CD4-positive, alpha-beta T cell treated with Interleukin-17A for 4 hours (primary cell): ENCODE measurements at places on chromosomes 2 and 18.

DNA sequence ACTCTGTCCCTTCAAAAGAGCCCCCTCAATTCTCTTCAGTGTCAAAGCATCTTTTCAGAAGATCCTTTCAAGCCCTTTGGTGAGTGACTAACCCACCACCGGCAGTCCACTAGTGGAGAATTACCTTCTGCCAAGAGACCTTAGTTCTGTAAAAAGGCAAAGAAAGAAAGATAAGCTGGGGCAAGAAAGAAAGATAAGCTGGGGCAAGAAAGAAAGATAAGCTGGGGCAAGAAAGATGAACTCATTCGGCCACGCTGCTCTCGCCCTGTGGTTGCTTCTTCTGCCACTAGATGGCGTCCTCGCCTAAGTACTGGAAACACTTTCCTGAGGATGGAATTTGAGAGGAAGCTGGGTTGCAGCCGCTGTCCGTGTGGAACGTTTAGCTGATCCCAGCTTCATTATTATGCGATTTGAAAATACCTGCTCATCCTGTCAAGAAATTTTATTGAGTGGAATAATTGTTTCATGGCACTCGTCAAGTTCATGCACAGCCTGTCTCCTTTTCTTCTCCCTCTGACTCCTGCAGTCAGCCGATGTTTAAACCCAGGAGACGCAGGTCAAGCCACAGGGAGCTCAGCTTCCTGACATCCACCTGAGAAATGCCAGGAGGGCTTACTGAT, 17.3 kb upstream of the ANXA4 start:
- peak; percentile 89 for DNase-seq

DNA sequence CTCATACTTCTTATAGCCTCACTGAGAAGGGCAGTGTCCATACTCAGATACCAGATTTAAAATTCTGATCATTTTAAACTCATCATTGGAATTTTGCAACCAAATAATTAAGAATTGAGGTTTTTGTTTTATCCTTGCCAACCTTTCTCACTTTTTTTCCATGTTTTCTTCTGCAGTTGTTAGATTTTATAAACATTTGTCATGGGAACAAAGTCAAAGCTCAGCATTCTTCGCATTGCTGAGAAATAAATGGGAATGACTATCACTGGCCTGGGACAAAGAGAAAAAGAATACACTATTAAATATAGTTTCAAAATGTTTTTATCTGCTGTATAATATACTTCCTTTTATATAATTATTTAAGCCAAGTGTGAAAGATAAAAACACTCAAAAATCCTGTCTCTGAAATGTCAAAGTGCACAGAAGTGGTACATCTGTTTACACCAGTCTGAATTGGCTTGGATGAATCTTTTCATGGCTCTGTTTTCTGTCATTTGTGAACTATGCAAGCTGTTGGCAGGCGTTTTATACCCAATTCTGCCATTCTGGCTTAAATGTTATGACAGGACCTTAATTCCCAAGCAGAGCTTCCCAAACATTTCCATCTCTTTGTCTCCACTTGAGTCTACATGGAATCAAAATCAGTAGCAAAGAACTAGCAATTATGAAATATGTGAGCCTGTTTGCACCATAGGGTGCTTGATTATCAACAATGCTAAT, 249.3 kb upstream of the SYT4 start:
- DNase-seq, result no peak

DNA sequence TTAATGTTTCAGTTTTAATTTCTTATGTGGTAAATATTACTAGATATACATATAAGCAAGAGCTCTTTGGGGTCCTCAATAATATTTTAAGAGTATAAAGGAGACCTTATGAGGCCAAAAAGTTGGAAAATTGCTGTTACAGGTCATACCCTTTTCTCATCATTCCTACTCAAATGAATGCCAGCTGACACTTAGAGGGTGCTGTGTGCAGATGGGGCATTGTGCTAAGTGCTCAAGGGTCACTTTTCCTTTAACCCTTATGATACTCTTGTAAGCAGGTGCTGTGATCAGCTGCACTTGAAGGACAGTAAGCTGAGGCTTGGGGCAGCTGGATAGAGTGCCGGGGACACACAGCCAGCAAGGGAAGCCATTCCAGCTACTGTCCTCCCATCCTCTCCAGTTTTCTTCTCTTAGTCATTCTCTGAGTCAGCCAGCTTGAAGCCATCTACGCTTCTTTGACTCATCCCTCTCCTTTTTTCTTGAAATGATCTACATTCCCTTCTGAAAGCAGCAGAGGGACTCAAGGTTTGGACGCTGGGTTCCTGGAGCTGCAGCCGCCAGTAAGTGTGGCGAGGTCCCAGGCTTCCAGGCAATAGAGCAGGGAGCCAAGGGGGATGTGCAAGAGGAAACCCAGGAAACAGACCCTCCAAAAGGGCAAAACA, 42.0 kb upstream of the CREB1 start:
- DNase-seq, result no peak

DNA sequence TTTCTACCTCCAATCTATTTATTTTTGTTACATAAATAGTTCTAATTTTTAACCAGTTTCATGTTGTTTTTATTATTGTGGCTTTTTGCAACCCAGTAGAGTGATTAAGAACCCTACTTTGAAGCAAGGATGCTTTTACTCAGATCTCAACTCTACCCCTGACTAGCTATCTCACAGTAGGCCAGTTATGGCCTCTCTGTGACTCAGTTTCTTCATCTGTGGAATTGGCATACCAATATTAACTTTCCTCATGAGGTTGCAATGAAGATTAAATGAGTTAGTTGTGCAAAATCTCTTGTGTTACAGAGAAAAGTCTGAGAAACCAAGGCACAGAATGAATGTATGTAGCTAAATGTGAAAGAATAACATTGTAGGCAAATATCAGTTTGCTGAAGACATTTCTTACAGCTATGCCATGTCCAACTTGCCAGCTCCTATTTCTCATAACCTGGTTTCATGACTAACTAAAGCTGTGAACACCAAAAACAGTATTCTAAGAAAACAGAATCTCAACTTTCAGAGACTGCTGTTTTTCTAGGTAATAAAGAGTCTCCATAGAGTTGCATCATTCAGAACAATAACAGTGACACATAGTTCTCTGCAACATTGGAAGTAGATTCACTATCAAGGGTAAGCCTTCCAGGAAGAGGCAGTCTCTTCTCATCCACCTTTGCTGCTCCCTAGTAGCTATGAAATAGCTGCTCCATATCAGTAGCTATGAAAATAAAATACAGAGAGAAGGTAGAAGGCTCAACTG, 33.2 kb upstream of the CYTIP start:
- no peak for DNase-seq

DNA sequence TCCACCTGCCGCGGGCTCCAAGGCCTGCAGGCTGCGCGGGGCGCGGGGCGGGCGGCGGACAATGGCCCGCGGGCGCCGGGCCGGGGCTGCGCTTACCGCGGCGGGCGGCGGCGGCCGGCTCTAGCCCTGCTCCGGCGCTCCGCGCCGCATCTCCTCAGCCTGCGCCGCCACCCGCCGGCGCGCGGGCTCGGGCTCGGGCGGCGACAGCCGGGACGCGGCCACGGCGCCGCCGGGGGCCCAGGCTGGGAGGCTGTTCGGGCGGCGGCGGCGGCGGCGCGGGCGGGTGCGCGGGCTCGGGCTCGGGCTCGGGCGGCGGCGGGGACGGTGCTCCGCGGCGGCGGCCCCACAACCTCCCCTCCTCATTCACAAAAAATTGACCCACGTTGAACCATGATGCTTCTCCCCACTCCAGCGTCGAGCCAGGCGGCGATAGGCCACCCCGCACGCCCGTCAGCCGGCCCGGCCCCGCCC, at the start of gene HDAC4:
Gene HDAC4, minus strand, starts transcription at position 425 of the 471 bp plus-strand sequence. CDS start 48,321 bp downstream, outside the sequence.
- no peak for DNase-seq

GRCh38 chr2:30332791-30333453, 101.6 kb downstream of the LBH start:
- peak; percentile 33 for DNase-seq

DNA sequence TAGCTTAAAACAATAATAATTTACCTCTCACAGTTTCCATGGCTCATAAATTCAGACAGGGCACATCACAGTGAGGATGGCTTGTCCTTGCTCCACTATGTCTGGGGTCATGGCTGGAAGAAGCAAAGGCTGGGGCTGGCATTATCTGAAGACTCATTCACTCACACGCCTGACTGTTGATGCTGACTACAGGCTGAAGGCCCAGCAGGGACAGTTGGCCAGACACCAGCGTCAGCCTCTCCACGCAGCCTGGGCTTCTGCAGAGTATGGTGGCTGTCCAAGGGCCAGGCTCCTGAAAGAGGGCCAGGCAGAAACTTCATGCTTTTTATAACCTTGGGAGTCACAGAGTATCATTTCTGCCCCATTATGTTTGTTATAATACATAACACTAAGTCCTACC, 33.4 kb downstream of the YPEL5 start:
- DNase-seq, result no peak

DNA sequence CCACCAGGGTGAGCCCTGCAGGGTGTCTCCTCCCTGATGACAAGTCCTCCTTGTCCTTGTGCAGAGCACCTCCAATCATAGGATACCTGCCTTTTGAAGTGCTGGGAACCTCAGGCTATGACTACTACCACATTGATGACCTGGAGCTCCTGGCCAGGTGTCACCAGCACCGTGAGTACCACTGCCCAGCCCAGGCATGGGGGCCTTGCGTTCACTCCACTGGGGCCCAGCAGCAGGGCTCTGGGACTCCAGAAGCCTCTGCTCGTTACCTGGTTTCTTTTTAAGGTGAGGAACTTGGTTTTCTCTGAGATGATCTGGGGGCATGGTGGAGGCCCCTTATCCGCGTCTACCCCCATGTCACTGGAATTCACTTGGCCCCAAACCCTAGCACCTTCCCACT, 36.5 kb upstream of the RPL31 start:
- DNase-seq, result no peak

DNA sequence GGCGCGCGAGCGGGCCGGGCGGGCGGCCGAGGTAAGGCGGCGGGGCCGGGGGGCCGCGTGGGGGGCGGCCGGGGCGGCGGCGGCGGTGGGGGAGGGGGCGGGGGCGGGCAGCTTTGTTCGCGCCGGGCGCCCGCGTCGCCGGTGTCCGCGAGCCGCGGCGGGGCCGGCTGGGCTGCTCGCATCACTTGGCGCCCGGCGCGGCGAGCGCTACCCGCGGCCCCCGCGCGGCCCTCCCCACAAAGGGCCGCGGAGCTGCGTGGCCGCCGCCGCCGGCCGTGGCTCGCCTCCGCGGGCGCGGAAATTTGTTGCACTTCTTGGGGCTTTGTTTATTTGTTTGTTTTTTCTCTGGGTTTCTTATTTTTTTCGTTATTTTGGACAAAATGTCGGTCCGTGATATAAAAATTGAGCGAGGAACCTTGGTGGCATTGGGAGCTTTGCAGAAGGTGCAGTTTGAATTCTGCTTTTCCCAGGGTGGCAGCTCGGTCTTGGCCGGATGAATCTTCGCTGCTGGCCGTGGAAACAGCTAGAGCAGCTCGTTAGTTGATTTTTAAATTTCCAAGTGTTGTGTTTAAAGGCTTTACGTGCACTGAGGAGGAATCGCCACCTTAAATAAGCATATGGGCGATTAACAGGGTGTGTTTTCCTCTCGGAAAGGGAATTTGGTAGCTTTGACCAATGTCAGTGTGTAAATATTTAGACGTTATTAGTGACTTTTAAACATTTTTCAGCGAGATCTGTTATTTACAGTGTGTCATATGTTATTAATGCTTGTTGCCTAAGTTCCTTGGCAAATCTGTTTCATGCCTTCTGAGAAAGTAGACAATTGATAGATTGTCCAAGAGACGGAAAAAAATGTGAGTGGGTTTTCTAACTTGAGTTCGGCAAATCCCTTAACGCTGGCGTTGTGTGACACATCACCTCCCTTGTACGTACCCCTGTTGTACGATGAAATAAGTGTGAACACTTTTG, 822 bp downstream of the UBE2E3 start:
- DNase-seq, result peak; percentile 37

DNA sequence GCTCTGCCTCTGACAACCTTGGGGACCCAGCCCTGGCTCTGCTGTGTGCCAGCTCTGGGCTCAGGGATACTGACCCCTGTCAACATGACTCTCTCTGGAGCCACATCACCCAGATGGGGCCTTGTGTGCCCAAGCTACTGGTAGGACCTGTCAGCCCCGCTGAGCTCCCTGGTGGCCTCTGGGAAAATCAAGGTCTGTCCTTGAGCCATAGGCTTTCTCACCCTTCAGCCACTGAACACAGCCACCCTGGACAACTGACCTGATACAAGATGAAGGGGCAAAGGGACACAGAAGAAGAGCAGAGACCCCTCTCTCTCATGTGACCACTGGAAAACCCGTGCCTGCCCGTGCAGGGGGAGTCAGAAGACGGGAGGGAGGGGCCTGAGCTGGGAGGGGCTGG, 7.8 kb downstream of the CCDC74A start:
- no peak for DNase-seq

DNA sequence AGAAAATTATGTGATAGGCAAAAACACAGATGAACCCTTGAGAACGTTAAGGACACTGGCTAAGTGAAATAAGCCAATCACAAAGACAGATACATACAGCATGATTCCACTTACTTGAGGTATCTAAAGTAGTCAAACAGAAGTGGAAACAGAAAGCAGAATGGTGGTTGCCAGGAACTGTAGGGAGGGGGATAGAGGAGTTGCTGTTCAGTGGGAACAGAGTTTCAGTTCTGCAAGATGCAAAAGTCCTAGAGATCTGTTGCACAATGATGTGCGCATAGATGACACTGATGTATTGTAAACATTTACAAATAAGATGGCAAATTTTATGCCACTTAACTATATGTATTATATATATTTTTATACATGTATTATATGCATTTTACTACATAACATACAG, 59.7 kb downstream of the POLE4 start:
- DNase-seq, result no peak

- DNase-seq, result no peak
Measured at GRCh38 chr2:110828330-110828729, 96.0 kb downstream of the ACOXL start.

DNA sequence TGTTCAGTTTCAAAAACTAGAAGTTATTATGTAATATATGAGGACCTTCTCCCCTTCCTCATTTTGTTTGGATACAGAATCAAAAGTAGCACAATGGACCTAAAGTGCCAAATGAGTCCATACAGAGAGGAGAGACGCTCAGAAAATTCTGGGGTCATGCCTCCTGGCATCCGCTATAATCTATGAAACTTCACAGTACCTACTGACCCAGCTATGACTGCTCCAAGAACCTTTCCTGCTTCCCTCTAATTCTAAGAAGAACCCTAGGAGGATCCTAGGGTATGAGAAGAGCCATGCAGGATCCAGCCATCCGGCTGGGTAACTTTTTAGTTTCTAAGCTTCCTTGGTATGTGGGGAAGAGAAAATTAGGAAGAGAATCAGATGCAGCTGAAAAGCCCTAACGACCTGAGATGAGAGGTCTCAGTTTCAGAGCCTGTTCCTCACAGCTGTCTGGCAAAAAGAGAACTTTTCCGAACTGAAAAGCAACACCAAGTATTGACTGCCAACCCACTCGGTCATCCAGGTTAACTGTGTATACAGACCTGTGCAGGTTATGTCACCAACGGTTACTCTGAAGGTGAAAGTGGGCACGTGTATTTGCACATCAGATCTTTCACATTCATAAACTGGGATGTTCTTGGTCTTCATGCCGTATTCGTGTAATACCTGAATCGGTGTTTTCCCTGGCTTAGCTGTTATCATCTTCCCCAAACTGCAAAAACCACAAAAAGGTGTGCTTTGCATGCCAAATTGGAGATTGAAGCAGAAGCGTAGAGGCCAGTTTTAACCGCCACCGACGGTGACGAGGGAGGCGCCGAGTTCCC, 1.1 kb downstream of the PRKRA start:
- no peak for DNase-seq
